Right renal cortex interstitium (tissue), 3 donors: ENCODE measurements at places on chromosomes 4 and X. TPM values are rescaled to one million over a fixed set of nuclear protein-coding genes. Genes with fewer than 3 reads are reported as not detected.

- no peak for DNase-seq
Observed at GRCh38 chr4:174423257-174423944, 98.9 kb downstream of the HPGD start.

DNA sequence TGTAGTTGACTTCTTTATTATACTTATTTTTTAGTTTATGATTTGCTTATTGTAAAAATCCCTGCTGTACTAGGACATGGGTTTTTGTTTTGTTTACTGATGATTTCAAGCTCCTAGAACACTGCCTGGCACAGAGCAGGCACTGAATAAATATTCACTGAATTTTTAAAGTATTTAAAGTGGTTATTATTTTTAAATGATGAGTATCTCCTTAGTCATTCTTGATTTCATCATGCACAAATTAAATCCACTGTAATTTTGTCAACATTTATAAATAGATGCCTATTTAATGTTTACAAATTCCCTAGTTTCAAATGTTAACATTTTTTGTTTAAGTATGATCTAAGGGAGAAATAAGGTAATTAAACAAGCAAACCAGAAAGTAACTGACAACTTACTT, 367.9 kb upstream of the SLIT2 start:
- DNase-seq, result no peak

- no peak for DNase-seq
Observed at GRCh38 chr4:159463235-159463634, 360.4 kb downstream of the RAPGEF2 start.

- no peak for DNase-seq
Observed at GRCh38 chr4:120869613-120870278, 52.8 kb downstream of the PRDM5 start.

DNA sequence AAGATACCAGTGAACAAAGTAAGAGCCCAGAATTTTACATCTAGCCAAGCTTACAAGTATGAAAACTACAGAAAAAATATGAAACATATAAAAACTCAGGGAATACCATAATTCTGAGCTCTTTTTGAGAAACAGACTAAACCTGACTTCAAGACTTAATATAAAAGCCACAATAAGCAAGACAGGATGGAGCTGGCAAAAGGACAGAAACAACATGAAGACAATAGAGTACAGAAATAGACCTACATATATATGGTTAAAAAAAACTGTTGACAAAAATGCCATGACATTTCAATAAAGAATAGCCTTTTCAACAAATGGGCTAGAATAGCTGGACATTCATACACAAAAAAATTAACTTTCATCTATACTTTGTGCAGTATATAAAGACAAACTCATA, 49.4 kb downstream of the UBA6 start:
- DNase-seq, result no peak

DNA sequence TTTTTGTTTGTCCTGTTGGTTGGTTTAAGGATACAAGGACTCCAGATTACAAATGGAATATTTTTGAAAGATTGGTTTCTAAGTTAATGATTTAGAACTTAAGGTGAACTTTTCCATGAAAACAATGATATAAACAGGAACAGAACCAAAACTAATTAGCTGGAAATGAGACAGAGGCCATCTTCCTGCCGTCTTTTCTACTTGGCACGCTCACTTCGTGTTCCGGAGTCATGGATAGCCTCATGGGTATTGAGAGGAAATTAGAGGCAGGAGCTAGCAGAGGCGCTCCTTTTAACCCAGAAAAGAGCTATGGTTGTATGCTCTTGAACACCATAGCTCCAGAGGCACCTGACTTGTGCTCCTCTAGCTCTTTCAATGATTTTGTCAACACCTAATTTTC, 2.4 kb downstream of the FAM241A start:
- DNase-seq, result no peak

GRCh38 chr4:36508394-36508793, 227.0 kb downstream of the DTHD1 start:
- no peak for DNase-seq

DNA sequence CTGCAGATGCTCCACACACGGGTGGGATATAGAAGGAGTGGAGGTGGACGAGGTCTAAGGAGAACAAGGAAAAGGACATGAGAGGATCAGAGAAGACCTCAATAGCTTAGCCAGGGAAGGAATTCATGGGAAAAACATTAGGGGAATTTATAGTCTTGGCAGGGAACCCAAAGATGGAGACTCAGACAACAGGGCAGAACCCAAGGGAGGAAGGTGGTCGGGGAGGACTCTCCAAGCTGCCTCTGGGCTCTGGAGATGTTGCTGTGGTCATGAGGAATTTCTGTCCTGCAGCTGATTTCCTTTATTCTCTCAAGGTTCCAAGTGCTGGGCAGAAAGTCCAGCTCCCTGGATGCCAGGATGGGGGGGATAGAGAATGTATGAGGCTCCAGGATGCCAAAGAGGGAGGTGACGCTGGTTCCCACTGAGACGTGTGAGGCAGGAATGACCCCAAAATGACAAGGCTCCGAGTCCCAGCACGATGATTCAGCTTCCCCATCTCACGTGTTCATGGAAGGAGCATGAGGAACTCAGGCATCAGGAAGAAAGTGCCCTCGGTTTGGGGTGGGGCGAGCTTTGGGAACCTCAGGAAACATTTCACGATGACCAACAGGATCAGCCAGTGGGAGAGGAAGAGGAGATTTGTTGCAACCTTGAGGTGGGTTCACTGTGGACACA, 57.0 kb upstream of the PPP2R3B start:
- DNase-seq, result no peak

GRCh38 chrX:16278927-16279326, 111.6 kb downstream of the MAGEB17 start:
- DNase-seq, result no peak

DNA sequence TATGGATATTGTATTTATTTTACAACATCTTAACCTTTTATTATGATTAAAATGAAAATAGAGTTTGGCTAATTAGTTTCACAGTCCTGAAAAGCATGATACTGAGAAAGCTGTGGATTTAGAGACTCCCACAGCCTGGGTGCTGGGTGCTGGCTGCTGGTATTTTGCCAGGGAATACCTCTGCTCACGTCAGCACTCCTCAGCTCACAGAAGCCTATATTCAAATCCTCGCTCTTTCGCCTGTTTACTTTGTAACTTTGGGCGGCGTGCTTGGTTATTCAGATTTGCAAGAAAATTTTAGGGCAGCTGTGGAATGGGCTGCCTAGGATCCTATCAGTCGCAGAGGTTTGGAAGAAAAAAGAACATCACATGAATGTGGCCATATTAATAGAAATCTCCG, 261.8 kb downstream of the DCTD start:
- no peak for DNase-seq

GRCh38 chrX:154399527-154400368, 1.6 kb downstream of the RPL10 start:
- no peak for DNase-seq

GRCh38 chr4:38803833-38804653, 548 bp downstream of the TLR1 start:
- DNase-seq, result no peak

- peak; percentile 56 for DNase-seq
Observed at GRCh38 chr4:165326831-165327210, 648 bp upstream of the MSMO1 start.

DNA sequence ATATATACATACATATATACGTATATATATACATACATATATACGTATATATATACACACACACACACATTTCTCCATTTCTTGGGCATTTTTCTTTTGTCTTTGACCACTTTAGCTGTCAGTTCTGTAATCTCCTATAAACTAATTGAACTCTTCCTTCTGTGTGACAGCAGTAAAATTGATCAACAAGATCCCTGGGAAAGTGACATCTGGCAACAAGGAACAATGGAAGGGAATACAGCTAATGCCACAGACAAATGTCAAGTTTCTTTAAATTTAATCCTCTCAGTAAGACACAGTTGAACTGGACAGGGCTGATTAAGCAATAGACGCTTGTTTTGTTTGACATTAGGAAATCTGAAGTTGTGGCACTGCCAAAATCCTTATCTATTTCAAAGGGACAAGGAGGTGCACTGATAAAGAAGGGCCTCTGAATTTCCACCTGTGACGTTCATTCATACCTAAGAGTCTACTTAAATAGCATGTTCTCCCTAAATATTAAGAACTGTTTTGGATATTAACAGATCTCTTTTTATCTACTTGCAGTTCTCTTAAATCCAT, 126.9 kb downstream of the RNF150 start:
- DNase-seq, result no peak

- no peak for DNase-seq
Observed at GRCh38 chr4:113026556-113026955, 22.9 kb upstream of the ANK2 start.

- no peak for DNase-seq
Observed at GRCh38 chr4:94621491-94622080, 136.2 kb upstream of the BMPR1B start.

- DNase-seq, result no peak
Observed at GRCh38 chrX:114635986-114636385, 52.1 kb downstream of the HTR2C start.

DNA sequence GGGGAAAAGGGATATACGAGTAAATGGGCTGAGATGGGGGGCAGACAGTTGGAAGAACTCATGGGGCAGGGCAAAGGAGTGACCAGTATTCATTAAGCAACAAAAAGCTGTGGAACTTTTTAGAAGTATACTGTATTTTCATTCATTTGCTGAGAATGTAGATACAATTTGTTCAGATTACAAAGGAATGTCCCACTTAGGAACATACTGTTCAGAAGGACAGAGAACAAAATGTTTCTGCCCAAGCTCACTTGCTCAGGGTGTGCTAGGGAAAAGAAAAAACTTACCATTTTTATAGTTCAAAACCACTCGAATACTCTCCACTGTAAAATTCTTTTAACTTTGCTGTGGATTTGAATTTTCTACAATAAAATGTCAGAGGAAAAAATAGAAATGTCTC, 135.2 kb upstream of the AFF2 start:
- no peak for DNase-seq

DNA sequence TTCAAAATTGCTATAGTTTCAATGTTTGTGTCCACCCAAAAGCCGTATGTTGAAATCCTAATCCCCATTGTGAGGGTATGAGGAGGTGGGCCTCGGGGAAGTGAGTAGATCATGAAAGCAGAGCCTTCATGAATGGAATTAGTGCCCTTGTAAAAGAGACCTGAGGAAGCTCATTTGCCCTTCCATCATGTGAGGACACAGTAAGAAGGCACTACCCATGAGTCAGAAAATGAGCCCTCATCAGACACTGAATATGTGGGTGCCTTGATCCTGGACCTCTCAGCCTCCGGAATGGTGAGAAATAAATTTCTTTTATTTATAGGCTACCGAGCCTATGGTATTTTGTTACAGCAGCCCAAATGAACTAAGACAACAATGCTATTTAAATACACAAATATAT, 57.7 kb upstream of the EFHC2 start:
- no peak for DNase-seq

DNA sequence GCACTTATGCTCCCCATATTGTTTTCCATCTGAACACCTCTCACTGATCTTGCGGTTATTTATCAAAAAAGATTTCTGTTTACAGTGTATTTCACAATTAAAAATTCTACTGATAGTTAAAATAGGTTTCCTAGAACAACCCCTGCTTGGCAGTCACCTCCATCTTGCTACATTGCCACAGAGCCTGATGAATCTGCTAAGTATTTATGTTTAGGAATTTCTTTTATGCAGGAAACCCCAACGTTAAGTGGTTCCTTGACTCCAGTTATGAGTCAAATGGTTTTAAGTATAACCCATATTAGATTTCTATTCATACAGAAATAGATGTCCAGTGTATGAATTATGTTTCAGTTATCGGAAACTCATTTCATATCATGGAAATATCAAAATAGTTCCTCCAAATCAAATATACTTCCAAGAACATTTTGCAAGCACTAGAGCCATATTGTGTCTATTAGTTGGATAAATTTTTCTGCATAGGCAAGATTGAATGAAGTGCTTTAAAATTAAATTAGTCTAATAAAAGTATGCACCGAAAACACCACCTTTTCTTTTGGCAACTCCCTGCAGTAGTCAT, 20.6 kb downstream of the GALNT7 start:
- DNase-seq, result no peak

DNA sequence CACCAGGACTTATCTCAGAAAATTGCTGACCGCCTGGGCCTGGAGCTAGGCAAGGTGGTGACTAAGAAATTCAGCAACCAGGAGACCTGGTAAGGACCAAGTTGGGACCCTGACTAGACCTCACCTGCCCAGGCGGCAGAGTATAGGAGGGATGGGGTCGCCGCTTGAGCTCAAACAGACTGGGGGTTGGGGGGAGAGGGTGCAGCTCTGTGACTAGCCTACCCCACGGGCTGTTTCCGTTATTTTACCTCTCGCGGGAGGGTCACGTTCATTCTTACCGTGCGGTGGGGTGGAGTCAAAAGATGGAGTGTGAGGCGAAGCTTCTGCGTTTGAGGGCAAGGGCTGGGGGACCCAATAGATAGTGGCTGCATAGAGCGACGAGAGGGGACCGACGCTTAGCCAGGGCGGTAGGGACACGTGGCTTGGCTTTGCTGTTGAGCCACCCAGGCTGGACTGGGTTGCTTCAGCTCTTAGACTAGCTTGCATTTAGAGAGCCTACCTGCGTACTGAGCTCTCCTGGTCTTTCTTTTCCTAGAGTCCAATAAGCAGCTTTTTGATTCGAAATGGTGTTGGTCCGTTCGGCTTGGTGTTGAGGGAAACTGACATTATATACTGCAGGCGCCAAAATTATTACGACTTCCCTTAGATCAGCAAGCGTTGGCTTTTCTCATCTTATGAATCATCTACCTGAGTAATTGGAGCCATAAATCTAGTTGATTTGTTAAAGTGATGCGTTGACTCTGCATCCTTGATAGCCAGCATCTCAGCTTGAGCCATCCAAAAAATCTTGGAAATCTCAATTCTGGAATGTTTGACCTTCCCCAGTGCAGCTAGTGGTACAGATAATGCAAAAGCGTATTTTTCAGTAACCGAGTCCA, 591 bp downstream of the PRPS1 start:
- DNase-seq, result peak; percentile 27

DNA sequence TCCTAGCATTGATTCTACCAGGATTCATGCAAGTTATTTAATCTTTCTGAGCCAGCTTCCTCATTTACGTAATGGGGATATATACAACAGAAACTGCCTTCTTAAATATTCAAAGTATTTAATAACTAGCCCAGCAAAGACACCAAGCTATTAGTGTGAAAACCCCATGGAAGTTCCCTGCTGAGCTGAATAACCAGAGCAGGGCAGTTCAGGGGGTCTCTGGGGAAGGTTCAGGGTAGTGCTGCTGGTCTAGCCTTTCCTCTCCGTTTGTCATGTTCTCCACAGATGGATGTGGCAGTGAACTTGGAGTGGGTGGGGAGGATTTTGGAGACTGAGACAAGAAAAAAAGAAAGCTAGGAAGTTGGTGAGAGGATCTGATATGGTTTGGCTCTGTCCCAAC, 240.8 kb upstream of the TAPT1 start:
- DNase-seq, result no peak

GRCh38 chr4:85402371-85402770, 72.6 kb upstream of the ARHGAP24 start:
- DNase-seq, result no peak

- DNase-seq, result no peak
Observed at GRCh38 chr4:102569200-102569599, 68.0 kb downstream of the NFKB1 start.

Gene AFM
- polyA plus RNA-seq, result 13.4 TPM

Gene TMEM131L
- polyA plus RNA-seq, result 25.3 TPM

Gene CD99
- polyA plus RNA-seq, result 206 TPM

Gene RADX
- polyA plus RNA-seq, result 5.1 TPM

Gene IGSF1
- 24.7 TPM for polyA plus RNA-seq

Gene PWWP3B
- polyA plus RNA-seq, result 3.3 TPM

Gene XPNPEP2
- polyA plus RNA-seq, result 53.7 TPM

Gene SOX3
- not detected for polyA plus RNA-seq
